PC-3 (cell line): ENCODE measurements at places on chromosomes 5 and 9.
A peak's percentile ranks its signal among the peaks of the same experiment; 100 is the strongest.

- no peak for DNase-seq
Measured at GRCh38 chr9:4927043-4927471, 58.0 kb upstream of the JAK2 start.

DNA sequence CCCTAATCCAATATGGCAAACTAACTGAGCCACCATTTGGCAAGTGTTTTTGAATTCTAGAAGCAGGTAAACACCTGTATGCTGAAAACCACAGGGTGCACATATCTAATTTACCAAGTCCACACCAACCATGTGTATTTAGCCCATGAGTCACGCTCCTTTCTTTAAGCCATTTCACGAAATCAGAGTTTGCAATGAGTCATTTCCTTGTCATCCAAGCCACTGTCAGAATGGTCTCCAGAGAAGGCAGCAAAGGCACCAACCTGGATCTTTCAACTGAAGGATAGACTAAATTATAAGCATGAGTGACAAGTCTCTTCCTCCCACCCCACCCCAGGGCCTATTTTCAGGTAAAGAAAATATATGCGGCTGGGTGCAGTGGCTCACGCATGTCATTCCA, 110.0 kb downstream of the PAX5 start:
- peak; percentile 96 for DNase-seq

GRCh38 chr5:122753500-122753899, 21.4 kb upstream of the SNX2 start:
- DNase-seq, result no peak

DNA sequence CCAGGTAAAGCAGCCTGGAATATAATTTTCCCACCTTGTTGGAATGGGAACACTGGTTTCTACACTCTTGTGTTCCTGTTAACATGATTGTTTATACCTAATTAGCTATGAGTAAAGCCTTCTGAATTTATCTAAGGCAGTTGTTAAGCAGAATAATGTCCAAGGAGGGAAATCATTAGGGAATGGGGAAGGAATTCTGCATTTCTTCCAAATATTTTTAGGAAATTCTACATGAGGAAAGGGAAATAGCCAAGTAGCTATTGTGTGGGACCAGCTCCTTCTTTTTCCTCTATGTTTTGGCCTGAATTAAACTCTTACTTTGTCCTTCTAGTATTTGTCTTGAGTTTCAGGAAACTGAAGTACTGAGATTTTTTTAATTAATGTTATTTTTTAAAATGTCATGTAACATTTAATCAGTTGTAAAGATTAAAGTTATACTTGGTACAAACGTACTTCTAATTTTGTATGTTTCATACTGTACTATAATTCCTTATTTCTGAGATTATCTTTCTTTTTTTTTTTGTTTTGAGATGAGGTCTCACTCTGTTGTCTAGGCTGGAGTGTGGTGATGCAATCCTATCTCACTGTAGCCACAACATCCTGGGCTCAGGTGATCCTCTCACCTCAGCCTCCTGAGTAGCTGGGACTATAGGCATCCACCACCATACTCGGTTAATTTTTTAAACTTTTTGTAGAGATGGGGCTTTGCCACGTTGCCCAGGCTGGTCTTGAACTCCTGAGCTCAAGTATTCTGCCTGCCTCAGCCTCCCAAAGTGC, 28.5 kb downstream of the ANKDD1B start:
- DNase-seq, result no peak

GRCh38 chr9:3049636-3050035, 205.7 kb upstream of the PUM3 start:
- DNase-seq, result no peak

DNA sequence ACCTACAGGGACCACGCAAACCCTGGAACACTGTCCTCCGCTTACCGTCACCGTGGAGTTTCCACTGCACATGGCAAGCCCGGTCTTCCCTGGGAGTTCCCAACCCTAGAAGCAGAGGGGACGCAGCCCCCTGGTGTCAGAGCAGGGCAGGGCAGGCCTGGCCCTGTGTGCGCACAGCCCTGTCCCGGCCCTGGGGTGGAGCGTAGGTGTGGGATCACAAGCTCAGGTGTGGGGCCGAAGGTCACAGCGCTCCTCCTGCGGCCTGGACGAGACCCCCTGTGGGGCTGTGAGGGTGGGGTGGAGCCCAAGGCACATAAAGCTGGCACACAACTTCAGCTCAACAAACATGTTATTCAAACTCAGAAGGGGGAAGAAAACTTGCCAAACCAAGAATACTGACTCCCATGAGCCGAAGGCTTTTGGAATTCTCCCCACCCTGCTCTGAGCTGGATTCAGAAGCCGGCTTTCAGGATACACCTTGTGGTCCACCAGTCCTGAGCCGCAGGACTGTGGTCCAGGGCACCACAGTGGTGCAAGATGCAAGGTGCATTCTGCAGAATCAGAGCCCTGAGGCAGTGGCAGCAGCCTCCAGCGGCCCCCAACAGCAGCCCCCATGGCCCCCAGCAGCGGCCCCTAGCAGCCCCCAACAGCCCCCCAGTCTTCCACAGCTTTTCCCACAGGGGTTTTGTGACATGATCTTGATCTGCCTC, 11.8 kb upstream of the EXOC3 start:
- DNase-seq, result peak; percentile 62

DNA sequence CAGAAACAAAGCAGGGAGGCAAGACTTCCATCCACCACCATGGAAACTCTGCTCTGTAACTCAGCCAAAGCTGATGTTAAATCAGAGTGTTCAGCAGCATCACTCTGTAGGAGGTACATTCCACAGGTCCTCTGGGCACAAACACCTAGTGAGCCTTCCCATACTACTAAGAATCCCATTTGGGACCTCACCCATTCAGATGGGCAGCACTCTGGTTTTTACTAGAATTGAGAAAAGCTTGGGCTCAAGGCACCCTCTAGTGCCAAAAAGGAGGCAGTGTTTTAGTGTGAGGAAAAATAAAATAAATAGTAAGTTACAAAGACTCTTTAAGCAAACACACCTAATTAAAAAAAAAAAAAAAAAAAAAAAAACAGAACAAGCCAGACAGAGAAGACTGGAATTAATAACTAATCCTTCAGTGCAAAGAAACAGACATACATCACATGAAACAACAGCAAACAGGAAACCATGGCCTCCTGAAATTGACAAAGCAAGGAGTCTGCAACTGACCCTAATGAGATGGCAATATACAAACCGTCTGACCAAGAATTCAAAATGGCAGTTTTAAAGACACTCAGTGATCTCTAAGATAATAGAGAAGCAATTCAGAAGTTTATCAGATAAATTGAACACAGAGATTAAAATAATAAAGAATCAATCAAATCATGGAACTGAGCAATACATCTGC, 159.5 kb downstream of the GNA14 start:
- peak; percentile 44 for DNase-seq

- peak; percentile 52 for DNase-seq
Measured at GRCh38 chr5:126777257-126777974, 480 bp downstream of the LMNB1 start.

DNA sequence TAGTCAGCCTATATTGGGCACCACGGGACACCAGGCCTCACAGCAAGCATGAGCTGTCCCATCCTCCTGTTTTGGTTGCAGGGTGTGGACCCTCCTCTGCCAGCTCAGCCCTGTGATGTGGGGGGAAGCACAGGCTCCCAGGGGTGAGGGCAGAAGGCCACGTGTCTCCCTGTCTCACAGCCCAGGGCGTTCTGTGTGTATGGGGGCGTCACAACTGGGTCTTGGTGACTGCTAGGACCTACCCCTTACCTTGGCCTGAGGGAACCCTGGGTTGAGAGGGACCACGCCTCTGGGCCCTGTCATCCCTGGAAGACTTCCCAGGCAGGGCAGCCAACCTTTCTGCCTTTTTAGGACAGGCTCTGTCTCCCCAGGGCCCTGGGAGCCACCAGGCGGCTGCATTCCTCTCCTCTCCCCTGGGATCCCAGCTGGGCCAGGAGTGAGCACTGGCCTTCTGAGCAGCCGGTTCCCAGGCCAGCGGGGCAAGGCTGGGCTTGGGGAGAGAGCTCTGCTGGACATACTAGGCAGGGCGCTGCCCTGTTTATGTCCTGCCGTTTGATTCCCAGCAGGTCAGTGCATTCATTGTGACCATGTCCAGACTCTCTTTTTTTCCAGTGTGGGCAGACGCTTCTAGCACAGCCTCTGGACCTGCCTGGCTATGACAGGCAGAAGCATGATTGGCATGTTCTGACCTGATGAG, 97.4 kb downstream of the DAB2IP start:
- no peak for DNase-seq

GRCh38 chr5:55973296-55973695, 21.5 kb downstream of the IL6ST start:
- no peak for DNase-seq
